Lower leg skin (tissue), 4 donors: ENCODE measurements at places on chromosomes 3 and 15. TPM values are rescaled to one million over a fixed set of nuclear protein-coding genes. Genes with fewer than 3 reads are reported as not detected.

The IL17RE gene
- total RNA-seq: 80.0 TPM

The MAGEL2 gene
- total RNA-seq: not detected

The FETUB gene
- 13.5 TPM for total RNA-seq

The POMGNT2 gene
- total RNA-seq: 27.6 TPM

The IL16 gene
- 9.7 TPM for total RNA-seq

The GNAT1 gene
- total RNA-seq: not detected

The IQCF2 gene
- not detected for total RNA-seq

The ATP13A5 gene
- total RNA-seq: 4.9 TPM

The ADGRG7 gene
- not detected for total RNA-seq
